ENCODE measurements at places on chromosomes 1 and 21.

GRCh38 chr1:39575191-39576015 lies 1.2 kb downstream of the PABPC4 start:
- peak; percentile 23 for DNase-seq

GRCh38 chr1:24702511-24703293 lies 42.5 kb upstream of the CLIC4 start:
- DNase-seq, result no peak

- no peak for DNase-seq
Observed at GRCh38 chr1:218250492-218250891, 34.6 kb upstream of the RRP15 start.

GRCh38 chr1:154575951-154576566 lies 8.5 kb downstream of the CHRNB2 start:
- no peak for DNase-seq

DNA sequence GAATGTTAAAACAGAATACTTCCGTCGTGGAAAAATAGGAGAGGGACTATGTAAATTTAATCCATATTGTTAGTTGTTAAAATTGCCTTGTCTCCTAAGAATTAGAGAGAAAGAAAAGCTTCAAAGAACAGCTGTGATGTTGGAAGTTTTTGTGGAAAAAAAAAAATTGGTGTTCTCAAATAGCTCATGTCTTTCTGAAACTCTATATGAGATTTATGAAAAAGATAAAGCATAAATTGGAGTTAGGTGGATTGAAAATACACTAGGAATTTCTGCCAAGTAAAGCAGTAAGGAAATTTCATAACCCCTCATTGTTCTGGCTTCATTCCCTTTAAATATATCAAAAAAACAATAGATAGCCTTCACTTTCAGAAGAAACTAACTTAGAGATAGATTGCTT lies 274.0 kb upstream of the ADAMTS5 start:
- no peak for DNase-seq

DNA sequence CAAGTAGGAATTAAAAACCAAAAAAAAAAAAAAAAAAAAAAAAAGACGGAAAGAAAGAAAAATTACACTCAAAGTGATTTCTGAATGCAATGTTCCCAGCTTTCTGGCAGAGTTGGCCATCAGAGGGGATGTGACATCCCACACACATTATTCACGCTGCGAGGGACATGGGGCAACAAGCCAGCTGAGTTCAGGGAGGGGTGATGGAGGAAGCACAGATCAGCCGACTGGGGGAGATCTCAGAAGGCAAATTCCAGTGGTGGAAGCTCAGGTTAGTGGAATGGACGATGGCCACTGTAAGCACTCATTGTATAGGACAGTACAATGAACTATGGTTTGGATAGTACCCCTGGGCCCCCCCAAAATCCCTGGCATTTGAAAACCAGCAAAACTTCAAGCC lies 311.9 kb downstream of the PCP4 start:
- DNase-seq, result no peak

DNA sequence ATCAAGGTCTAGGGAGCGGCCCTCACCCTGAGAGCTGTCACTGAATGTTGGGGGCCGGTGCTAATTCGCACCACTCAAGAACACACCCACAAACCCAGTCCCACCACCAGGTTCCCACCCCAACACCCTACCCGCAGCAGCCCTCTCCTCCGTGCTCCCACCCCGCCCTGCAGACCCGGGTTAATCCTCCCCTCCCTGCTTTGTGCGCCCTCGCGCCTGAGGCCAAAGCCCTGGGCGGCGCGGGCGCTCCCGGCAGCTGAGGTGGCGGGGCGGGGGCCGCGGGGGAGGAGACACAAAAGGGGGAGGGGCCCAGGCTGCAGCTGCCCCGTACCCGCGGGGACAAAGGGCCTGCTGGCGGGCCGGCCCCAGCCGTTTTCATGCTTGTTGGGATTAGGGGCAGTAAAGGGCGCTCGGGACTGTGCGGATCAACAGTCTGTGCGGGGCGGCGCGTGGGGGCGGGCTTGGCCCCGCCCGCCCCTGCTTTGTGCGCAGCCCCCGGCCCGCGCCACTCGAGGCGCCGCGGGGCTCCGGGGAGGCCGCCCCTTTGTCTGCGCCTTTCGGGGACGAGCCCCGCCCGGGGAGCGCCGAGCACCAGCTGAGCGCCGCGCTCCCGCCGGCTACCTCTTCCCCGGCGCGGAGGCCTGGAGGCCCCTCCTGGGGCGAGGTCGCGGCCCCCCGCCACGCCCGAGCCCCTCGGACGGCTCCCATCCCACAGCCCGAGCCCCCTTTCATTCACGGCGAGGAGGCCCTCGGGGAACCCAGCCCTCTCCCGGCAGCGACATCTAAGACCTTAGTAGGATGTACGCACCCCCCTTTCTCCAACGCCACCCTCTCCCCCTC lies 10.9 kb downstream of the C1orf216 start:
- DNase-seq, result no peak

DNA sequence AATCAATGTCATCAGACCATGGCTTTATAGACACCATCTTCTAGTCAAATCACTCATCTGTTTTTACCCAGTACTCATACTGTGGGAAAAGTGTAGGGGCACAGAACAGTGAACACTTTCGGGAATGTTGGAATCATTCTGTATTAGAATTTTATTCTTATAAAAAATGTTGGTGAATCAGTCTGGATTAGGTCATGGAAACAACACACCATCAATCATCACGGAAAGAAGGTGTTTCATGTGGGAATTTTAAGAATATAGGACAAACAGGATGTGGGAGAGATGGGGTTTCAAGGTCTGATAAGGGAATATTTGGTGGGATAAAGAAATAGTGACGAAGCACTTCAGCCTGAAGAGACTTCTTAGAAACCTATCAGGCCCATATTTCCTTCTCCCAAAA lies 17.3 kb downstream of the GBP1 start:
- no peak for DNase-seq

- DNase-seq, result no peak
Observed at GRCh38 chr1:22259551-22260282, 116.8 kb upstream of the WNT4 start.

- no peak for DNase-seq
Observed at GRCh38 chr1:242428399-242429190, 95.9 kb downstream of the PLD5 start.

DNA sequence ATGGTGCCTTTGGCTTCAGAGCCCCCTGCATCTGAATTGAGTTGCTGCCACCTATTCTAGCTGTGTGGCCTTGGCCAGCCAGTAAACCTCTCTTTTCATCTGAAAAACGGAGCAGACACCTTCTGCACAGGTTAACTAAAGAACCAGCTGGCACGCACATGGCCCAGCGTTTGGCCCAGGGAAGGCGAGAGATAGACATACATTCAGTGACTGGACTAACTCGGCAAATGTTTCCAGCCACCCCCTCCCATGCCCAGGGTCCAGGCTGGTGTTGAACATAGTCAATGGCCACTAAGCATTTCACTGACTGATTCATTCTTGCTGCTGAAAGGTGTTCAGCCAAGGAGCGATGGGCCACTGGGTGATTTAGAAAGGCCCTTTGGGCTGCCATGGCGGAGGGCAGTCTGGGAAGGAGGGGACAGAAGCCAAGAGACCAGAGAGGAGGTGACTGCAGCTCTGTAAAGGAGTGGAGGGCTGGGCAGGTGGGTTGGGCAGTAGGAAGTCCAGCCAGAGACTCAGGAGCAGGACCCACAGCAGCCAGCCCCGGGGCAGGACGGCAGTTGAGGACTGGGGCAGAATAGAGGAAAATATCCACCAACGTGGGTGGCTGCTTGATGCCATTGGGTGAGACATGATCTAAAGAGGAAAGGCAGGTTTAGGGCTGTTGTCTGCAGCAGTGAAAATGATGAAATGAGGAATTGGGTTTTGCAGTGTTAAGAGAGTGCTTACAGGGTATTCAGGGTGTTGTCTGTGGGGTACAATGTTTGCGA lies 184.3 kb downstream of the HIVEP3 start:
- no peak for DNase-seq

- DNase-seq, result no peak
Observed at GRCh38 chr1:14777516-14778506, 179.3 kb downstream of the KAZN start.

- no peak for DNase-seq
Observed at GRCh38 chr1:110668549-110668948, 6.2 kb downstream of the KCNA3 start.

- no peak for DNase-seq
Observed at GRCh38 chr1:99456536-99456935, 189.4 kb upstream of the PALMD start.

DNA sequence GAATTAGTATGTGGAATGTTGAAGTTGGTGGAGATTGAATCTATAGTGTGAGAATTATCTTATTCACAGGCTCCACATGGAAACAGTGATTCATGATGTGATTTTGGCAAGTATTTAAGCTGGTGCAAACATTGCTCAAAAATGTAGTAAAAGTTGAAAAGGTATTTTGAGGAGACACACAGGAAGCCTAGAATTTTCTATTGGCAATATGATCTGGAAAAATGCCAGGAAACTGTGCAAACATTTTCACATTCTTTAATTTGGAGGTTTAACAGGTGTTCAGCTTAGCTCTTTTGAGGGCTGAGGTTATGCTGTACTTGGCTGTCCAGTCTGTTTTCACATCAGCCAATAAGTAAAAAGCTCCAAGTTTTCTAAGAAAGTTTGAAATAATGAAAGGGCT lies 327.3 kb downstream of the RWDD3 start:
- DNase-seq, result no peak

DNA sequence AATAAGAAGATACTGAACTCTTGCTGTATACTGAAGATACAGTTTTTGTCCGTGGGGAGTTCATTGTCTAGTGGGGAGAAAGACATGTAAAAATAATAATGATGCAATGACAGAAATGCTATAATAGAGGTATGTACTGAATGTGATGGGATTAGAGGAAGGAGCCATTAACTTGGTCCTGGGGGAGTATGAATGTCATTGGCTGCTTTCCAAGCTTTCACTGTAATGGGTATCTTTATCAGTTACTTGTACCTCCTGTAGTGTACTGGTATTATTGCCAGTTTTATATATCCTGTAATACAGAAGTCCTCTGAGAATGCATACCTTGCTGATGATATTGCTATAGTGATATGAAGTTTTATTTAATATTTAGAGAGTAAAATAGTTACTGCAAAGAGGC lies 7.4 kb downstream of the BTBD8 start:
- no peak for DNase-seq

GRCh38 chr1:210291786-210292230 lies 36.9 kb upstream of the HHAT start:
- DNase-seq, result no peak

DNA sequence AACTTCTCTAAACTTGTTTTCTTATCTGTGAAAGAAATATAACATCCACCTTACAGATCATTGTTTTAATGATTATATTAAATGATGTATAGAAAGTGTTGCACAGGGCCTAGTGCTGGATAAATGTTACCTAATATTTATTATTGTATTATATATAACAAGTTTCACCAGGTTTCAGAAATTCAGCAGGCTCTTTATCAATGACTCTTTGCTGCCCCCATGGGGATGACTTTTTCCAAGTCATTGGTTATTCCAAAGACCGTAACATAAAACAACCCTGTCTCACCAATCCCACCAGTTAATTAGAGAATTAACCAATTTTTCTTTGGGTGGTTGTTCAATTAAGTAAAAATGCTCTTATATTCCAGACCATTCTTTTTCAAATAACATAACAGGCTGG lies 7.3 kb upstream of the DEDD start:
- no peak for DNase-seq

GRCh38 chr1:205494115-205494514 lies 10.4 kb upstream of the CDK18 start:
- DNase-seq, result no peak

DNA sequence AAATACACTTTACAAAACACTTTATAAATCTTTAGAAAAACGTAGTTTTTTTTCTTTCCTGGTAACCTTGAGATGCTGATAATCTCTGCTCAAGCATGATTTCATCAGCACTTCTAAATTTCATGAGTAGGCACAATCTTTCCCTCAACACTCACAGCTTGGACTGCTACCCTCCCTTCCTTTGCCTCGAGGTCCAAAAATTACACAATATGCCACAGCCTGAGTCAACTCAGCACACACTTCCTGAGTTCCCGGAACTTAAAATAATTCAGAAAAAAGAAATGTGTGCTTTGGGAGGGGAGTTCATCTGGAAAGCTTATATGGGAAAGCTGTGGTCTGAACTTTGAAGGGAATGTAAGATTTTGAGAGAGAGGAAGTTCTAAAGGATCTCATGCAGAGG lies 5.9 kb downstream of the CLCA2 start:
- DNase-seq, result no peak

- DNase-seq, result no peak
Observed at GRCh38 chr1:951364-951763, 7.7 kb downstream of the NOC2L start.

- DNase-seq, result no peak
Observed at GRCh38 chr1:201842472-201843027, 13.6 kb downstream of the IPO9 start.

DNA sequence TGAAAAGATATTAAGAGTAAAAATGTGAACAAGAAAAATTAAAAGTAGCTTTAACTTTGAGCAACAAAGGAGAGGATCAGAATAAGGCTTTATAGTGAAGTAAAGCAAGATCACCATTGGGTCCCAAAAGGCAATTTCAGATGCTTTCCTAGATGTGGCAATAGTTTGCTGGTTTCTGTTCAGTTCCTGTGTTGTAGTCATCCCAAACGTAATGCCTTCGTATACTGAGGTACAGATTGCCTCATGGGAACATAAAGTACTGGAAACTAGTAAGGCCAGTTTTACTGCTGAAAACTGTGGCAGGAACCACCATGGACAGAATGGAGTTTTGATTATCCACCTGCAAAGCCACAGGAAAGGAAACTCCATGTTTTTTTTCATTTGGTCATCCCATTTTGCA lies 283.5 kb upstream of the SGIP1 start:
- DNase-seq, result no peak

DNA sequence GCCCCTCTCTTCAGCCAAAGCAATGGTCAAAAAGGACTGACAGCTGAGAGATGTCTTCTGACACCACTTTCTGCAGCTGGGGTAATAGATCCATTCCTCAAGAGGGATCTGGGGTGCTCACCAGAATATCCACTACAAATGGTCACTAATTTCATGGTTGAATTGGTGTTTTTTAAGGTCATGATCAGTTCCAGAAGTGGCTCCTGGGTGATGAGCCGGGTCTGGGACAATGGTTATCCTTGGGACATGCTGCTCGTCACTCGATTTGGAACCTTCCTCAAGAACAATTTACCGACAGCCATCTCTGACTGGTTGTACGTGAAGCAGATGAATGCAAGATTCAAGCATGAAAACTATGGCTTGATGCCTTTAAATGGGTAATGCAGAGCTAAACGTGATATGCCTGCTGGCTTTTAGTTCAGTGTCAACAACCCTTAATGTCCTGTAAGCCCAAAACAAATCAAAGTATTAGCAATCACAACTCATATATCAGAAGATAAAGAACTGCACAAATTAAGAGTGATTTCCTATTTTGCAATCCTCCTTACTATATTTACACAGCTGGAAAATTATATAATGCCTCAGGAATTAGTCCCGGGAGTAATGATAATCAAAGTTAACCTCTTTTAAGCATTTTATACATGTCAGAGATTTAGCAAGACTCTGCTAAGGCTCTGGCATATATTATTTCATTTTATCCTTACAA lies 20.1 kb downstream of the FMO3 start:
- no peak for DNase-seq

DNA sequence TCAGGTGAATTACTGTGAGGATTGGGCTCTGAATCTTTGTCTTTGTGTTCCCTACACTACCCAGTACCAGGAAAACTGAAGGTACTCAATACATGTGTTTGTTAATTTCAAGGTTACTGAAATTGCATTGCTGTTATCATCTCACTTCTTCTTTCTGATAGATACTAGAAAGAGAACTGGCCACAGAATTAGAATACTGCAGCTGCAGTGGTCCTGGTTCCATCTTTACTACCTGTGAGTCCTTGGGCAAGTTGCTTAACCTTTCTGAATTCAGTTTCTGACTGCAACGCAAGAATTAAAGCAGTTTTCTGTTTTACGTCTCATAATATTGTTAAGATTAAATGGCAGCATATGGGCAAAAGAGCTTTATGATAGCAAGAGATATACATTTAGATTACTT lies 263.5 kb downstream of the LMO4 start:
- no peak for DNase-seq
